Stimulated activated CD4-positive, alpha-beta T cell treated with anti-CD3 and anti-CD28 coated beads, Interleukin-12 subunit alpha, Interleukin-12 subunit beta, amount 100 ng/mL, for 24 hours (primary cell): ENCODE measurements at places on chromosomes 4 and X.

DNA sequence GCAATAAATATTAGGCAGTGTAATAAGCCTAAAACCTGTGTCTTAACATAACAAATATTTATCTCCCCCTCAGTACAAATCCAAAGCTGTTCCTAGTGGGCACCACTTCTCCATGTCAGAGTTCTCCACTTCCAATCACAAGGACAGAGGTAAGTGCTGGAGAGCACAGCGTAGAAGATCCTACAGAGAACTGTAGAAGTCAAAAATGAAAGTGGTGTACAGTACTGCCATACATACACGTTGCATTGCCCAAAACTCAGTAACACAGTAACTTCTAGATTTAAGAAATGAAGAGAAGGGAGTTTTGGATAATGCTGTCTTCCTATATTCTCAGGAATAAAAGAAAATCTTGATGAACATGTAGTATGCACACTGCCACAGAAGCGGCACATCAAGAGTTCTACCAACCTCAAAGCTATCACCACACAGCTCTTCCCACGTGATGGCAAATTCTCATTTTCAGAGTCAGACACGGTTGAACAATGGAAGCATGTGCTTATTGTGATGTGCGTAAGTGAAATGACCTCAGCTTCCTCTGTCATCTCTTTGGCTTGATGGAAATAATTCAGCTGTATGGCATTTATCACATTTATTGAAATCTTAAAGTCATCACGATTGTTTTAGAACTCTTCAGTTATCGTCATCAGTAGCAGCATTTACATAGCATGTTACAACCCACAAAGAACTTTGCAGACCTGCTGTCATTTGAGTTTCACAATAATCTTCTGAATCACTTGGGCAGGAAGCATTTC, 27.1 kb upstream of the SPANXN4 start:
- DNase-seq, result no peak

DNA sequence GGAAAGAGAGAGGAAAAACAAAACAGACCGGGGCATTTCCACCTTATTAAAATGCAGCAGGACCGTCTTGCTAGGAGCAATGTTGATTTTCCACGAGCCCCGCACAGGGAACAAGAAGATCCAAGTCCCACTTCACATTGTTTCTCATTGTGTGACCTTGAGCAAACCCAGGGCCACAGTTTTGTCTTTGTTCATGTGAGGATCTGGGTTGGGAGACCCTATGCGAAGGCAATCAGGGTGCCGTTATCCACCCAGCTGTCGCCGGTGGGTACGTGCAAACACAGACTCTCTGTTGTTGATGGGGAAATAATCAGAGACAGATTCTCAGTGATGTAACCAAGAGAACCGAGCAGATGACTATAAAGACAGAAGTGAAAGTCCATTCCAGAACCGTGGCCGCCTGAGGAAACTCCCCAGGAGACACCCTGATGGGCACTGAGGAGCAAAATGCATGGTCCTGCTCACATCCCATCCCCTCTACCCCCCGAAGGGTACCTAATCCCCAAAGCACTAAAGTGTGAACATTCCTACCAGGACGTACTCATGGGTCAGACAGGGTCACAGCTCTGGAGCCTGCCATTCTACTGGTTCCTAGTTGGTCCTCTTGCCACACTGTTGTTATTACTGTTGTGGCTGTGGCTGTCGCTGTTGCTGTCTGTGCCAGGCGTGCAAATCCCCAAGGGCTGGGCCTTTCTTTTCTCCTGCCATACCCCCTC, 102.7 kb upstream of the RBPJ start:
- no peak for DNase-seq

- no peak for DNase-seq
Measured at GRCh38 chr4:150903603-150904002, 111.5 kb downstream of the LRBA start.

- DNase-seq, result no peak
Measured at GRCh38 chr4:153806073-153806472, 17.2 kb upstream of the SFRP2 start.

GRCh38 chrX:28223469-28223868, 242.2 kb upstream of the DCAF8L1 start:
- DNase-seq, result no peak

GRCh38 chrX:274904-275475, 6.2 kb upstream of the PLCXD1 start:
- DNase-seq, result no peak

GRCh38 chrX:13109817-13110216, 65.4 kb upstream of the FAM9C start:
- DNase-seq, result no peak

- no peak for DNase-seq
Measured at GRCh38 chr4:52006887-52007286, 13.3 kb downstream of the LRRC66 start.

GRCh38 chr4:54001668-54002365, 62.6 kb downstream of the CHIC2 start:
- DNase-seq, result no peak

DNA sequence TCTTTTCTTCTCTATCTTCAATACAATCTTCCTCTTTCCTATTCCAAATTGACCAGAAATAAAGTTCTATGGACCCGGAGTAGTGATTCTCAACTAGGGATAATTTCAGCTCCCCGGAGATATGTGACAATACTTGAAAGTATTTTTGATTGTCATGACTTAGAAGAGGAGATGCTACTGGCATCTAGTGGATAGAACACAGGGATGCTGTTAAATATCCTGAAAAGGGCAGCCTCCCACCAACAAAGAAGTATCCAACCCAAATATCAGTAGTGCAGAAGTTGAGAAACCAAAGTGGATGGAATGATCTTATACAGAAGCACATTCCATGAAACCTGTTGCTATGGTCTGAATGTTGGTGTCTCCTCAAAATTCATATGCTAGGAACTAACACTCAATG, 65.7 kb upstream of the NDST3 start:
- no peak for DNase-seq

DNA sequence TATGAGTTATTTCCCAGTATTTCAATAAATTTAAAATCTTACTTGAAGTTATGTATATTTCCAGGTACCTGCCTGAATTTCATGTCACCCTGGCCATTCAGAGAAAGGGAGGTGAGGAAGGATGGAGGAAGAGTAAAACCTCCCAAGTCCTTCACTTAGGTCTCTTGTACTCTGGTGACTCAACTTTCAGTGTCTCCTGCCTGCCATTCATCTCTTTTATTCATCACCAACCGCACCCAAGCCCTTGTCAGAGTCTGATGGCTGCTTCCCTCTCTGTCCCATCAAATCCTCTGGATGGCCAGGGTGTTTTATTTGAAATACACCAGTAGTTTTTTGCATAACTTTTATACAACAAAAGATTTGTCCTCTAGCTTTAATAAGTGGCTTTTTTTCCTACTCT, 17.8 kb downstream of the TMPRSS11E start:
- no peak for DNase-seq

- no peak for DNase-seq
Measured at GRCh38 chr4:43394976-43395375, 502.5 kb downstream of the GRXCR1 start.

DNA sequence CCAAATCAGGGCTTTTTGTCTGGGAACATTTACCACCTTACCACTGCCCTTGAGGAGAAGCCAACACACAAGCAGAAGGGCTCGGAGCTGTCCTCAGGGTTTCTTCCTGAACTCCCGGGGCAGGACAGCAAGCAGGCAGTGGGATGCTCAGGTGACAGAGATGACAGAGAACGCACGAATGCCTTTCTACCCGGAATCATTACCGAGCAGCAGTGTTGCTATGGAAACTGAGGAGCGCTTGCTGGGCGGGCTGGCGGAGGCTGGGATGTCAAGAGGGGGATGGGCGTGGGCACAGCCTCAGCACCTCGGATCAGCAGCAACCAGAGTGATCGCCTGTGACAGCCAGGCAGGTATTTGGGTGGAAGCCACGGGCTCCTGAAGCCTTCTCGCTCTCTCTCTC, 17.8 kb downstream of the SSR4 start:
- no peak for DNase-seq

DNA sequence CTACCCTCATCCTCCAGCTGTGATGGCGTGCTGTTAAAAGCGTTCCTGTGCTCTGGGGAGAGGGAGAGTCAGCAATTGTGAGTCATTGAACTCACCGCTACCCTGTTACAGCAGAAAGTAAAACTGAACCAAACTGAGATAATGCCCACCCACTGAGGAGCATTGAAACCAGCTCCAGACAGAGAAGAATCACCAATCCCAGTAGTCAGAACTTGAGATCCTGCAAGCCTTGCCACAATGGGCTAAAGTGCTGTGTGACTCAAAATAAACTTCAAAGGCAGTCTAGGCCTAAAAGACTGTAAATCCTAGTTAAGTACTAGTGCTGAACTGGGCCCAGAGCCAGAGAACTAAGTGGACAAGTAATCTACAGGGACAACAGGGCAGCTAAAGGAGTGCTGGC, 1394.2 kb upstream of the DIAPH2 start:
- DNase-seq, result no peak

DNA sequence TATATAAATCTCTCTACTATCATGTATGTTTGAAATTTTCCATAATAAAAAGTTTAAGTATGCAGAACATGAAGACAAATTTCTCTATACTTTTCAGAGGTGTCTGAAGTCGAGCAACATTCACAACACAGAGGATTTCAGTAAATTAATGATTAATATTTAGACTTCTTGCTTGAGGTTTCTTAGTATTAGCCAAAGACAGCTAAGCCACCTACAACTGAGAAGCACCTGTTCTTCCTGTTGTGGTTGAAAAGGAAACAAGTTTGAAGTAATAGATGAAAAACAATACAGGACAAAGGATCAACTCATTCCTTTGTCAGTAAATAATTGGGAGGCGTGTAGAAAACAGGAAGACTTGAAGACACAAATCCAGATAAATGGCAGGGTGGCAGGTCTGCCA, 21.1 kb downstream of the SCML1 start:
- DNase-seq, result no peak

DNA sequence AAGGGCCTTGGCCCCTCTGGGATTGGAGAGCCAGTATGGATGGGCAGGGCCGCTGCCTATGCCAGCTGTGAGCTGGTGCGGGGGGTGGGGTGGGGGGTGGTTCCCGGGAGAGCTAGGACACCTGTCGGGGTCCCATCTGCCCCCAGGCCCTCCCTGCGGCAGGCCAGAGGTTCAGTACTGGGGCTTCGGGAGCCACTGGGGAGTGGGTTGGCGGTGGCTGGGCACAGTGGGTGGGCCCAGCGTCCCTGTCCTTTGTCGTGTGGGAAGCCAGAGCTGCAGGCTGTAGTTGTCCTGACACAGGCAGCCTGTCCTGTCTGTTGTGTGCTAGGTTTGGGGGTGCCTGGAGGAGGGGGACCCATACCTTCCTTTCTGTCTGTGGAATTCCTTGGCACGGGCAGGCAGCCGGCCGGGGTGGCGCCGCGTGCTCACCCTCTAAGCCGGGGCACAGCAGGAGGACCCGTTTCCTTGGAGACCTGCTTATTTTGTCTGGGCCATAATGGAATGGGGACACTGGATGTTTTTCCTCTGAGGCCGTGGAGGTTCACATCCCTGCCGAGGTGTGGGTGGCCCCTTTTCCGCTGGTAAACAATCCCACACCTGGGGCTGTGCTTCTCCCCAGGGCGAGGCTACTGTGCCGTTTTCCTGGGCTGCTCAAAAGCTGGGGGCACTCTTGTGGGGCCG, 14.8 kb downstream of the DOK7 start:
- DNase-seq, result no peak

GRCh38 chrX:39438603-39439602, 637.6 kb downstream of the MID1IP1 start:
- DNase-seq, result no peak

DNA sequence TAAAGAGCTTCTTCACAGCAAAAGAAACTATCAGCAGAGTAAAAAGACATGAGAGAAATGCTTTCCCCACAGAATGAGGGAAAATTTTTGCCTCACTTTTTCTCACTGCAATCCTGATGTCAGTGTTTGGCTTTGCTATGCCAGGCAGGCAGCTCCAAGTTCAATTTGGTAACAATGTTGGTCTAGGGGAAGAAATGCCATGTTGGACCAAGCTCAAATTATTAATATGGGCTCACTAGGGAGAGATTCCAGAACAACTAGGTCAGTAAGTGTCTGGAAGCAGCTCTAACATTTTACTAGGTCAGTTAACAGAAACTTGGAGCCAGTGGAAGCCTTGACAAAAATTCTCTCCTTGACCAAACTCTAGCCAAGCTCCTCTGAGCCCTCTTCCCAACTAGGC, 95.4 kb downstream of the NAF1 start:
- no peak for DNase-seq

GRCh38 chr4:35835893-35836292, 408.4 kb downstream of the ARAP2 start:
- no peak for DNase-seq

- no peak for DNase-seq
Measured at GRCh38 chr4:182263562-182263961, 20.4 kb downstream of the TENM3 start.

- DNase-seq, result no peak
Measured at GRCh38 chr4:25862411-25863346, at the start of gene SEL1L3. Gene SEL1L3 (minus strand): TSS chr4:25862988. CDS start chr4:25862836, 152 bp downstream.

GRCh38 chr4:56958111-56958517, 19.3 kb downstream of the NOA1 start:
- no peak for DNase-seq

- no peak for DNase-seq
Measured at GRCh38 chr4:72970756-72971155, 98.8 kb downstream of the COX18 start.

DNA sequence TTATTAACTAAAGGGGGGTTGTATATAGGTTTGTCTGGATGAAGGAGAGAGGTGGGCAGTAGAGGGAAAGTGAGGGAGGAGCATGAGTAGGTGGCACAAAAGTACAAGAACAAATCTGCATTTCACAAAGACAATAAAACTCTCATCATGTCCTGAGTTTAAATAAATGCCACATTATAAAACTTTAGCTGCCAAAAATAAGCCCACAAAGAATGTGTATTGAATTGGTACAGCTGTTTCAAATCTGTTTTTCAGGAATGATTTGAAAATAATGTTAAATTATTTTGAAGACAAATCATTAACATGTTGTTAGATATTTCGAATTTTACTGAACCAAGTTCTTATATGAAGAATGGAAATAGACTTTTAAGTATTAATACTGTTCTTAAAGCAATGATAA, 5.8 kb downstream of the CNKSR2 start:
- no peak for DNase-seq

GRCh38 chrX:39691724-39692123, 406.0 kb downstream of the BCOR start:
- DNase-seq, result no peak

- no peak for DNase-seq
Measured at GRCh38 chr4:150256841-150257730, 178.8 kb downstream of the DCLK2 start.
